ENCODE measurements at places on chromosomes 6 and 20.

DNA sequence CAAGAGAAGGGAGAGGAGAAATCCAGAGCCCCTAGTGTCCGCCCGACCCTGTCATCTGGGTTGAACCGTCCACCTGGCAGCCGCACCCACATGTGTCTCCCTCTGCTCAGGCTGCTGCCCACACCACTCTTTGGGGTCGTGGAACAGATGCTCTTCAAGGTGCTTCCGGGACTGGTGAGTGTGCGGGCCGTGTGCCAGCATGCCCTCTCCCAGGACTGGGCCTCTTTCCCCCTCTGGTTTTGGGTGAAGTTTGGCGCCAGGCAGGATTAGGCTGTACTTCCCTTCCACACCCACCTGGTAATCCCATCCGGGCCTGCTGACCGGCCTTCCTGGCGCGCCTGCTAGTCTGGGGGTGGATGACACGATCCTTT is 7.9 kb downstream of the BPIFB3 start:
- no peak for DNase-seq

DNA sequence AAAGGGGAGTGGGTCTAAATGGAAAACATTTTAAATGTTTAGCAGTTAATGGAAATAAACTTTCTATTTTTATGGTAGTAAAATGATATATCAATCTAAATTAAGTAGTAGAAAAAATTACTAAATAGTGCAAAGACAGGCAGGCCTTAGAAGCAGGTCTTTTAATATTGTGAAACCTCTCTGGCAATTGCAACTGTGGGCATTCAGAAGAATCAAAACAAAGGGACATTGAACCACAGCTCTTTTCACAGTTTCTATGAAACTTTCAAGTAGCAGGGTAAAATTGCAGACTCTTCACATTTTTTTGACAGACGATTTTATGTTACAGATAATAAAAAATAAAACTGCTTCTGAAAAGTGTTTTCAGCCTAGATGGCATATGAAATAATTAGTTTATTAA is 533.7 kb downstream of the BCKDHB start:
- no peak for DNase-seq

DNA sequence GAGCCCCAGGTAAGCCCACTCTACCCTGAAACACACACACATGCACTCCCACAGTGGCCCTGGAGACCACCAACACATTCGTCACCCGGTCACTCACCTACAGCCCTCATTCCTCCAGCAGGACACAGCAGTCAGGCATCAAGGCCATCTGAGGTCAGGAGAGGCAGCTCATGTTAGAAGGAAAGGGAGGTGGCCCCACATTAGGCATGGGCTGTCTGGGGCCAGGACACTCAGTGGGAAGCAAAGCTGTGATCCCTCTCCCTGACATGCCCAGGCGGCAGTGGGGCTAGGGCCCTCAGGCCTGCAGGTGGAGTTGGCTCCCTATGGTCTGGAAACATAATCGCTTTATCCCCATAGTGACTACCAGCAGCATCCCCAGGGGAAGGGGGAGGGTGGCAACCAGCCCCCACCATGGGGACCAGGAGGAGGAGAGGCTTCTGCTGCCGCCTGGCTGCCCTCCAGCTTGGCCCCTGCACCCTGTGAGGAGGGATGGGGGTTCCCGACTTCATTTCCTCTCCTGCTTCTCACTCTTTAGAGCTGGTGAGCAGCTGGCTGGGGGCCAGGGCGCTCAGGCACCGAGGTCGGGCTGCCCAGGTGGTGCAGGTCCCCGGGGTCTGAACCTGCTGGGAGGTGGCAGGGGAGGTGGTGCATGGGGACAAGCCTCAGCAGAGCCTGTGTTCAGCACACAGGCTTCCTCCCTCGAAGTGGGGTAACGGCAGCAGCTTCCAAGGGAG is 76.6 kb upstream of the CST7 start:
- DNase-seq: no peak

DNA sequence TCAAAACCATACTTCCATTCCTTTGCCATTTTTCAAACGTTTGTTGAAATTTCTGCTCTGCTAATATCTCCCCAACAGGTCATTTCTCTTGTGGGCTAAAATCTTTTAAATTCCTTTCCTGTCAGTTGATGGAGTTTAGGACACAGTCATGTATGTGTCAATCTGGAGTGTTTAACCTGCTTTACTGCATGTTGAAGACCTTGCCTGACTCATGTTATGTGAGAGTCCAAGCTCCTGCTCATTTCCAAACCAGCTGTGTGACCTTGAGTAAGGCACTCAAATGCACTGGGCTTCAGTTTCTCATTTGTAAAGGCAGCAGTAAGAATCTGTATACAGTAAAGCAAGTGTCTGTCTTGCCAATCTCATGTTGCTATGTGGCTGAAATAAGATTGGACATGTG is 171.9 kb upstream of the SPACA1 start:
- DNase-seq: no peak

- DNase-seq: peak; percentile 70
Measured at GRCh38 chr20:19885939-19886660, 128.0 kb downstream of the RIN2 start.

DNA sequence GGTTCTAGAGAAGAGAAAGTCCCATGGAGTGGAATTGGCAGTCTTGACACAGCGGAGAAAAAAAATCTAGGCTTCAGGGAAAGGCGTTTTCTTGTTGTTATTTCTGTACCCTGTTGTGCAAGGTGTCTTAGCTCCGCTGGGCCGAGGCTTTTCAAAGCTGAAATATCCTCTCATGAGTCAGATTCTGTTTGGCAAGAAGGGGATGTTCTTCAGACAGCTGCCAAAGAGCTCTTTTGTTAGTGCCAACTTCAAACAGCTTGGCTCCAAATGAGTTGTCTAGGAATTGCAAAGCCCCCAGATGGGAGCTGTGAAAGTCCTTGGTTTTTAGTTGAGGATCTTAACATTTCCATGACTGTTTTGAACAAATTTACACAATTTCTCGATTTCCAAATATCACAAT is 45.6 kb downstream of the LRRN4 start:
- DNase-seq: no peak

GRCh38 chr6:79334674-79335073 is 100.2 kb upstream of the HMGN3 start:
- no peak for DNase-seq

- DNase-seq: no peak
Measured at GRCh38 chr20:24934101-24934661, 14.9 kb upstream of the CST7 start.

DNA sequence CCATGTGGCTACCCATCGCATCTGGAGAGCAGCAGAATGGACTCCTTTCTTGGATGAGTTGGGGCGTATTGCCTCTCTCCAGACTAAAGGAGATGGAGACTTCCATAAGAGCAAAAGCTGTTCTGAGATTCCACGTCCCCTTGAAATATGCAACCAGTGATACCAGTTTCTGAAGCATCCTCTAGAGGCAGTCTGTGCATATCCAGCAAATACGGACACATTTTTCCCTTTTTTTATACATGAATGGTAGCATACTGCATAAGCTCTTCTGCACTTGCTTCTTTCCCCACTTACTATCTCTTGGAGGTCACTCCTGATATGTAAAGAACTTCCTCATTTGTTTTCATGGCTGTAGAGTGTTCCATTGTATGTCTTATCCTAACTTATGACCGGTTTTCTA is 34.6 kb downstream of the TAF8 start:
- peak; percentile 50 for DNase-seq

DNA sequence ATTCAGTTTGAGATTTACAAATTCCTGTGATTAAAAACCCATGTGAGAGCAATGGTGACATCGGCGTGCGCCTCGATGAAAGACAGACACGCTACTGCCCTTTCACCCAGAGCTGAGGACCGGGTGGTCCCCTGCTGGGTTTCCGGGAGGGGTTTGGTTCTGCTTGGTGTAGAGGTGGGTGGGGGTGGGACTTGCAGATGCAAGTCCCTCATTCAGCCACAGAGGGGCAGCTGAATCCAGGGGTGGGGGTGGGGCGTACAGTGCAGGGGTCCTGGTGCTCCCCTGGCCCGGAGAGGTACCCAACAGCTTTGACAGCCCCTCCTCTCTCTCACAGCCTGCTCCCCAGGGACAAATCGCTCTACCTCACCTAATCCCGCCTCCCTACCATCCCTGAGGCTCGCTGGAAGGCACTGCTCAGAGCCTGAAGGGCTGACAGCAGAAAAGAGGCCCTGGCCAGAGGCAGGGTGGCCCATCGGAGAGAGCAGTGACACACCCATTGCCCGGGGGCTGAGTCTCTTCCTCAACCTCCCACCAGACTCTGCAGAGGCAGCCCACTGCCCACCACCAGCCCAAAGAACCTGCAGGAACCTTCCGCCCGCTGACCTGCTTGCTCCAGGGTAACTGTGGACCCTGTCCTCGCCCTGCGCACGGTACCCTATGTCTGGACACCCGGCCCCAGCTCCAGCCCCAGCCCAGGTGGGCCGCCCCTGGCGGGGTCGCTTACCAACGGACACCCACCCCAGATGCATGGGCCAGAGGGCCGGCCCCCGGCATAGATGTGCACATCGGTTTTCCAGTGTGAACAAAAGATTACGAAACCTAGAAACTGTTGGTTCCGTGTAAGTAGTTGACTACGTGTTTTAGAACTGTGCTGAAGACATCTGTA is 118.4 kb downstream of the JPH2 start:
- no peak for DNase-seq

DNA sequence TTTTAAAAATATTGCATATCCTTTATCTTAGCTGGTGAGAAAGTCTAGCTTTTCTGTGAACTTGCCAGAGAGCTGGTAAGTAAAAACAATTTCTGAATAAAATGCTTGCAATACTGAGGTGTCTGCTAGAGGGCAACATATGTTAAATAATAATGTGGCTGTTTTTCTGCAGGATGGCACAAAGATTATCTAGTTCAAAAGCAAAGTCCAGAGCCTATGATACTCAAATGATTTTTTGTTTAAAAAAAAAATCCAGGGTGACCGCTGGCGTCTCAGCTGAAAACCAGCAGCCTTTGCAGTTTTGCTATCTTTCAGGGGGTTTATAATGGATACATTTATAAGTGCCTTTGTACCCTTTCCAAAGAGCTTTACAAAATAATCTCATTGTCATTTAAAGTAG is 194.9 kb downstream of the PHACTR1 start:
- DNase-seq: peak; percentile 70

GRCh38 chr20:32526125-32526524 is 59.0 kb downstream of the NOL4L start:
- DNase-seq: no peak

DNA sequence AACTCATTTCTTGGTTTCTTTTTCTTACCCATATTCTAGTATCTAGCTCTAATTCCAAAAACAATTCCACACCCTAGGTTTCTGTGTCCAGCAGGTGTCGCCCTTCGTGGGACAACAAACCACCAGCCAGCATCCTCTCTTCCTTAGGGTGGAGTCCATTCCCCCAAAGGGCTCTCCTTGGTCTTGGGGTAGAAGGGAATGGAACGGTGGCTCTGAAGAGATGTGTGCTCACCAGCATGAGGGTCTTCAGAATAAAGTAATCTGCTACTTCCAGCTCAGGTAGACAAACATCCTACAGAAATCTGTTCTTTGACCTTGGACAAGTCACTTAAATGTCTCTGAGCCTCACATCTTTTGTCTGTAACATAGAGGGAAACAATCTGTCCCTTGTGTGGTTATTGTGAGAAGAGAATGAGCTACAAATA is 7.2 kb downstream of the HLA-DMB start:
- DNase-seq: peak; percentile 81

- no peak for DNase-seq
Measured at GRCh38 chr6:139545206-139546105, 171.0 kb upstream of the CITED2 start.

DNA sequence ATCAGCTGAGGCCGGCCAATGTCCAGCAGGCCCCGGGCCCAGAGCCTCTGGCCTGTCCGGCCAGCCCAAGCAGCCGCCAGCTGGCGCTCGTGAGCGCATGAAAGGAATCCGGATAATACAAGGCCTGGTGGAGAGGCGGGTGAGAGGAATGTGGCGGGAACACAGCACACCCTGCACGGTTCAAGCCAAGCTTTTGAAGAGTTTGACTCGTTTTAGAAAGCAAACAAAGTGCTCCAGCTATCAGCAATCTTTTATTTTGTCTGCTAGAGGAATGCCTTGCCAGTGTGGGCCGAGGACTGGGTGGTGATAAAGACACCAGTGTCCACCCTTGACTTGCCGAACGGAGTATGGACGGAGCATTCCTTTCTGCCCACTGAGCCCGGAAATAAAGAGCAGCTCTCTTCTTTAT is 9.3 kb upstream of the NEDD9 start:
- DNase-seq: peak; percentile 42

DNA sequence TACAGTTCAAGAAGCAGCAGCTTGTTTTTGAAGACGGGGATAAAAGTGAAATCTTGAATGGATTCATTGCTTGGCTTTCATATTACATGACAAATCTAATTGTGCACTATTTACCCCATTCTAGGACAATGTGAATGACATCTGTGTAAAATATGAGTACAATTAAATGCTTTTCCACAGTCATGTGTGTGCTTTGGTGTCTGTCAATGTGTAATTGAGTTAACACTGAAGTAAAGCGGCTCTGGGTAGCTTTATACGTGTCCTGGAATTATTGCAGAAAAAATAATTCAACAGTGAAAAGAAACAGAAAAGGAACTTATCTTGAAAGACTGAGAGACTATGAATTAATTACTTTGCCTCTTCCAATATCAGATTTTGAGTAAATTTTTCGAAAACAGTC is 233.5 kb upstream of the HS3ST5 start:
- DNase-seq: no peak

- DNase-seq: no peak
Measured at GRCh38 chr20:31862506-31862905, 7.8 kb downstream of the DUSP15 start.

DNA sequence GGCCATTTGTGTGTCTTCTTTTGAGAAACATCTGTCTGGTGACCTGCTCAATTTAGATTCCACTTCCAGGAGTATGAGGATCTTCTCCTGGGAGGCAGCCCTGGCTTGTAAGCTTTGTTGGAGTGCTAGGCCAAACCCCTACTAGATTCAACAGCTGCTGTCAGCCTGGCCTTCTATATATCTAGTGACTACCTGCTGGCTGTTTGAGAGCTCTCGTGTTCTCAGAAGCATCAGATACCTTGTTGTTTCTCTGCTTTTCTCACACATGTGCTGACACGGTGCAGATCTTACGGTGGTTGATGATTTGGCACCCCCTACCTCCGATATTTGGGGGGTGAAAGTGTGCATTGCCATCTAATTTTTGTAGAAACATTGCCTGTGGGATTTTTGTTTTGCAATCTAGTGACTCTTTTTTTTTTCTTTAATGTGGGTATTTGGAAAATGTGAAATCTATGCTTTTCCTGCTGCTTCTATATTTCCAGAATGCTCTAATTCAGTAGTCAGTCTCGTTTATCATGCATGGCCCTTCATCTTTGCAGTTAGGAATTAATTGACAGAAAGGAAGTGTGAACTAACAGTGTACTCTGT is 4.7 kb downstream of the CCN2 start:
- DNase-seq: no peak

DNA sequence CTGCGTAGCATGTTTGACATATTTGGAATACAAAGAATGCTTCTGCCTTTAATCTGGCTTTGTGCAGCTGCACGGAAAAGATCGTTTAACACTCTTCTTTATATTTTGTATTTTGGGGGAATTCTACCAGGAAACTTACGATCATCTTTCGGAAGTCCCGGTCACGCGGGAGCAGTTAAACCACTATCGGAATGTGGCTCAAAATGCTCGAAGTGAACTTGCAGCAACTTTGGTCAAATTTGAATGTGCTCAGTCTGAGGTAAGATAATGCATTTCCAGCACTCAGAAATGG is 42.3 kb downstream of the CCDC170 start:
- DNase-seq: no peak

Measured in DMS53 (cell line).